ENCODE measurements at places on chromosomes 3 and 15.

DNA sequence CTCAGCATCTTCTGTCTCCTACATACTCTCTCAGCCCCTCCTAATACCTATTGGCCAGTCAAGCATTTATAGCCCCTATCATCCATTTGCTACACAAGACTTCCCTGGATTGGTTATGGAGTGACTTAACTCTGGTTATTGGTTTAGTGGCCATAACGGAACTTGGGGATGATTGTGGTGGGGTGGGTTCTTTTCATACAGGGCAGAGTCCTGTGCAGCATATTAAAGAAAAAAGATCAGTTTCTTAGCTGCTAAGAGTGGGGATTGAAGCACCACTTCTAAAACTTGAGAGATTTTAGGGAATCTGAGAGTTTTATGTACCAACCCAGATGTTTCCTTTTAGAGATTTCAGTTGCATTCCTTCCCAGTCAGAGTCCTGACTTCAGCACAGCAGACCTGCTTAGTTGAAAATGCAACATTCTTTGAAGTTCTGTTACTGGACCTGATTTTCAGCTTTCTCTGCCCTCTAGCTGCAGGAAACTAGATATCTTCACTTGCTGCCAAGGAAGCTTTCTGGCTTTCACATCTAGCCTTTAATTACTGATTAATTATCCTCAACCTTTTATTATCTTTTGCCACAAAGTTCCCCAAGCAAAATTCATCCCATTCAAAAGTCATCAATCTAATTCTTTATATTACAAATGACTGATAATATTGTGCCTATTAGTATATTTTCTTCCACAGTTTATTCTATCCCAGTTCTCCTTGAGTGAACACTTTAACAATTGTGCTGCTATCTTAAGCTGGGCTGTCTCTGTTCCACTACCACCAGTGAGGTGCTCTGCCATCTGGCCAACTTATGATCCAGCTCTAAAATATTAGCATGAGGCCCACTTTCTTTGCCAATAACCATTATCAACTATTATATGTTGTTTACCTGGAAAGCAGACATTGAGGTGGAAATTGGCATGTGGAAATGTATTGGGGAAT is 906.0 kb upstream of the ALCAM start:
- DNase-seq = no peak

DNA sequence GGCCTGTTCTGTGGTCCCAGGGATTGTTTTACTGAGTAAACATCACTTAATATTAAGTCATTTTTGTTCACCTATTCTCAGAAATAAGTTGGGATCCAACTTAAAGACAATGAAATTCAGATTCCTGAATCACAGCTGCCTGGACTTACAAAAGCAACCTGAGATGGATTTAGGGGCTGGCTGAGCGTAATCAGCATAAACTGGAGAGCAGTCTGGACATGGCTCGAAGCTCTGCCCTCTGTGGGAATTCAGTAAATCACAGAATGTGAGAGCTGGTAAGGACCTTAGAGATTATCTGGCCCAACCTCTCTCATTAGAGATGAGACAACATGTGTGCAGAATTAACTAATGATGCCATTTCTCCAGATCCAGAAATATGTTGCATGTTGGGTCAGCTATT is 23.7 kb downstream of the CCDC80 start:
- DNase-seq = no peak

DNA sequence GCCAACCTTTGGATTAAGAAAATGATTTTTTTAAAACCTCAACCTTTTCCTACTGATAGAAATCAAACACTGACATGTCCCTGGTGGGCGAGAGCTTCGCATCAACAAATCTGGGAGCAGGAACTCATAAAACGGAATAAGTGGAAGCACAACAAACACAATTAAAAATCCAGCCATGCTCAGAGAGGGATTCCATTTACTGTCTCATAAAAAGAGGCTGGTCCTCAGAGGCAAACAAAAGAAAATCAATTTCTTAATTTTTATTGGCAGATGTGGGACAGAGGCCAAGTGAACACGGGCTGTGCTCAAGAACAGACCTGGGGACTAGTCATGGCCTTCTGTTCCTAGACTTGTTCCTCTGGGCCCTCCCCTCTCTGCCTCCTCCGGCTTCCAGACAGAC is 214.5 kb downstream of the NTRK3 start:
- no peak for DNase-seq

DNA sequence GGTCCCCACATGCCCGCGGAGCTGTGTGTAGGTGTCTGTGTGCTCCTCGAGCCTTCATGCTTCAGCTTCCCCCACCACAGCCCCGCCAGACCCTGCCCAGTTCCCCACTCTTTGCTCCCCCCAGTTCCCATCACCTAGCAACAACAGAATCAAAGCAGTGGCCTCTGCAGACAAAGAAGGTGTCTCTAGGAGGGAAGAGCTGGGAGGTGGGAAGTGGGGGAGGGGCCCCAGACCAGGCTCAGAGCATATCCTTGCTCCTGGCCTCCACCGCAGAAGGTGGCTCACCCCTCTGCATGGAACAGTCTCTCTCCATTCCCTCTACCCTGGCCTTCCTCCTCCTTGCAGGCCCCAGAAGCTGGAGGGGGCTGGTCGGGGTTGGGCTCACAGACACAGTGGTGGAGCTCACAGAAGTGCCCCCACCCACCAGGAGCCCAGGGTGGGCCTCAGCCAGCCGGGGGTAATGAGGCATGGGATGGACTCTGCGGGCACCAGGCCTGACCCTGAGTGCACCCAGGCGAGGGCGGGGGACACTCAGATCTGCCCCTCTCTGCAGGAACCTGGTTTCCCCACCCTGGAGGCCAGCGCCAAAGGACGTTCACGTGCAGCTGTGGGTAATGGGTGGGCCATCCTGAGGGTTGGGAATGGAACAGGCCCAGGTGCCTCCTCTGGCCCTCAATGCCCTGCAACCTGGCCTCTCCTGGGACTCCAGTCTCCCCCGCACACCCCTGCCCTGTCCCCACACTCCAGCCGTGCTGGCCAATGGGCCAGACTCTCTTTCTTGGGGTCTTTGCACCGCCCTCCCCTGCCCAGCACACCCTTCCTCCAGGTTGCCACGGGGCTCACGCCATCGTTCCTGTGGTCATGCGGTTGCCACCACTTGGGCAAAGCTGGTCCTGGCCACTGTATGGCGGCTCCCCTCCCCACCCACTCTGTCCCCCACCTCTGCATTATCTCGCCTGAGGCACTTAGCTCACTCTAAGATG is 53.4 kb downstream of the TPRA1 start:
- DNase-seq = no peak

- DNase-seq = no peak
Observed at GRCh38 chr3:111917300-111917699, 58.2 kb downstream of the PHLDB2 start.

DNA sequence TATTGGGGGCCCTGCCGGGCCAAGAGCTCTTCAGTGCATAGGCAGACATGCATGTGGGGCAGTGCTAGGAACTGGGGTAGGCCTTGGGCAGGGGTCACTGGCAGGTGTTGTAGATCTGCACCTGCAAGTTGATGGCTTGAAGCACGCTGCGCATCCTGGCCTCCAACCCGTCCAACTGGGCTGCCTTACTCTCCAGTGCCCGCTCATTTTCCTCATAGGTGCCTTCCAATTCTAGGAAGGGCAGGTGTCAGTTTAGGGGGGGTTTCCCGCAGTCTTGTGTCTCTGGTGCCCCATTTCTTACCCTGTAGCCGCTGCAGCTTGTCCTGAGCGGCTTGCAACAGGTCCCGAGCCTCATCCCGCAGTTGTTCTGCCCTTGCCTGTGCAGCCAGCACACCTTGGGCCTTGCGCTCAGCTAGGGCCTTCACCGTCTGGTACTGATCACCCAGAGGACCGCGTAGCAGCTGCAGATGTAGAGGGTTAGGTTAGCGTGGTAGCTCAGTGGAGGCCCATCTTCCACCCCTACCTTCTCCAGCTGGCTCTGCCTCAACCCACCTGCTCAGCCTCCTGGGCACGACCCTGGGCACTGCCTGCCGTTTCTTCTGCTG is 611 bp upstream of the USP19 start:
- no peak for DNase-seq

- no peak for DNase-seq
Observed at GRCh38 chr15:91265416-91265940, 165.4 kb downstream of the SV2B start.

GRCh38 chr3:170740726-170741591 is 129.0 kb downstream of the RPL22L1 start:
- DNase-seq = peak; percentile 13

GRCh38 chr15:96125721-96126415 is 204.6 kb upstream of the NR2F2 start:
- no peak for DNase-seq

DNA sequence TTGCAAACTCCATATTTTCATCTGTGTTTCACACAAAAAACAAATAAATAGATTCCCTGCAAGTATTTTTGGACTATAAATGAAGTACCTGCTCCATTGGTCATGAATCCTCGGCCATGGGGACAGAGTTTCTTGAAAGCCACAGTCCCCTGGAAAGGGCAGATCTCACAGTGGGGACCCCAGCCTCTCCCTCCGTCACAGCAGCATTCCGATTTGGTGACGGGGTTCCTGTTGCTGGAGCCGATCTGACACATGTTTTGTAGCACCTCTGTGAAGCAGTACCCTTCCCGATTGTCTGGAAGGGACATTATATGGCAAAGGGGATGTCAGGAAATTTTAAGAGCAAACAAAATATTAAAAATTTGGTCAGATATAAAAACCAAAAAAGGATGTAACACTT is 96.2 kb downstream of the DUT start:
- DNase-seq = no peak

GRCh38 chr15:72784456-72784876 is 908 bp upstream of the ADPGK start:
- DNase-seq = no peak

- DNase-seq = no peak
Observed at GRCh38 chr3:94159062-94159828, 96.4 kb downstream of the NSUN3 start.

DNA sequence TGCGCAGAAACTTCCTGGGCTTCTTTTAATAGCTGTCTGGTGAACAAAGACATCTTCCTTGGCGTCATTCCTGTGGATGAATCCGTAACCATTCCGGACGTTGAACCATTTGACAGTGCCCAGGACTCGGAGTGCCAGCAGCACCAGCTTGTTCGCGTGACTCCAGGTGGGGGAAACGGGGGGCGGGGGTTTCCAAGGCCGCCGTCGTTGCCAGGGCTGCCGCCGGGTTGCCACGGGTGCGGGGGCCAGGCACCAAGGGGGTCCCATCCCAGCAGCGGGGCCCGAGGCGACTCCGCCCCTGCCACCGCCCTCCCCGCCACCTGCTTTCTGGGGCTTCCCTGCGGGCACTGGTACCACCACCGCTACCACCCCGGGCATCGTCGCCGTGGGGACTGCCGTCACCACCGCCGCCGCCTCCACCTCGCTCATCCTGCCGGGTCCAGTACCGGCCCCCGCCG is 22.8 kb downstream of the RGMA start:
- DNase-seq = no peak

- no peak for DNase-seq
Observed at GRCh38 chr3:106058475-106058874, 189.7 kb upstream of the CBLB start.

DNA sequence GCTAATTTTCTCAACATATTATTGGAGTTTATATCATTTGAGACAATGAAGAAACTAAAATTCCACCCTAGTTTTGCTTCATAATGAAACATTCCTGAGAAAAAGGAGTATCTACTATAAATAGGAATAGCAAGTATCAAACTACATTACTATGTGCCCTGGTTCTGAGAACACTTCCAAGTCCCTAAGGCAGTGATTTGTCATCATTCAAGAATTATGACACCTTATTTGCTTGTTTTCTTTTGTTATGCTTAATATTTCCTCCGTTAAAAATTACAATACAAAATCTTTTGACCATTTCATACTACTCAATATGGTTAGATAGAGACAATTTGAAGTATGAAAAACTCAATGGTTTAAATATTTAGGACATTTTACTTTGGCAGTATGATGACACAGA is 707.8 kb upstream of the GOLIM4 start:
- no peak for DNase-seq

- DNase-seq = peak; percentile 23
Observed at GRCh38 chr3:126678693-126679317, 23.9 kb upstream of the TXNRD3 start.

DNA sequence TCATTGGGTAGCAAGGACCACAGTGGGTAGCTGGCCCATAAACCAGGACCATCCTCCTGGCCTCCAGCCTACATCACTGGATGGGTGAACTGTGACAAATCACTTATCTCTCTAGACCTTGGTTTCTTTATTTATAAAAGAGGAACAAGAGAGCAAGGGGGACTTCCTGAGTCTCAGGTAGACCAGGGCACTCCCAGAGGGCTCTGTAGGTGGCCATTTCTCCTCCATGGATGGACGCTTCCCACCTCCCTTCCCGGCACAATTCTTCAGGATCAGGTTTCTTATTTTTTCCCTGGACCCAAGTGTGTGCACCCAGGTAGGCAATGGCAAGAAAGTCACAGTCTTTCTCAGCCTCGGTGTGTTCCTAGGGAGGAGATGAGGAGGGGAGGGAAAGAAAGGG is 41.4 kb upstream of the SPATA12 start:
- no peak for DNase-seq

GRCh38 chr3:158152186-158152585 is 42.3 kb downstream of the RSRC1 start:
- no peak for DNase-seq

- DNase-seq = peak; percentile 51
Observed at GRCh38 chr15:69161079-69161877, 843 bp downstream of the GLCE start.
